ENCODE measurements at places on chromosomes 5 and 9.
A peak's percentile ranks its signal among the peaks of the same experiment; 100 is the strongest.

DNA sequence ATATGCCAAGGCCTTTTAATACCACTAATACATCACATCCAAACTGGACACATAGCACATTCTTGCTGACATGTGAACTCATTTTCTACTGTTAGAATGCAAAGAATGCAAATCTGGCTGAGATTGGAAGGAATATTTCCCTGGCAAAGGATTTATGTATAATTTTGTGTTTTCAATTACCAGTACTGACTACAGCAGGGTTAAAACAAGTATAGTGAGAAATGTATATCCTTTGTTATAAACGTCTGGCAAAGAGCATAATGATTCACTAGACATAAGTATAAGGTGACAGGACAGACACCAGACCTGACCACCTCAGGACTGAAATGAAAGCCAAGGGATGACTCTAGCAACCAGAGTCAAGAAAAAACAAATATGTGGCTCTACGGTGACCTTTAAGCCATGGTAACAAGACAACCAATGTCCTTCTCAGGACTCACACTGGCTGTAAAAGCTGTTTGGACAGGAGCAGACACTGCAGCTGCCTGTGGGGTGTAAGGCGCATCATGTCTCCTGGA lies 95.0 kb downstream of the MRPS27 start:
- DNase-seq, result no peak

DNA sequence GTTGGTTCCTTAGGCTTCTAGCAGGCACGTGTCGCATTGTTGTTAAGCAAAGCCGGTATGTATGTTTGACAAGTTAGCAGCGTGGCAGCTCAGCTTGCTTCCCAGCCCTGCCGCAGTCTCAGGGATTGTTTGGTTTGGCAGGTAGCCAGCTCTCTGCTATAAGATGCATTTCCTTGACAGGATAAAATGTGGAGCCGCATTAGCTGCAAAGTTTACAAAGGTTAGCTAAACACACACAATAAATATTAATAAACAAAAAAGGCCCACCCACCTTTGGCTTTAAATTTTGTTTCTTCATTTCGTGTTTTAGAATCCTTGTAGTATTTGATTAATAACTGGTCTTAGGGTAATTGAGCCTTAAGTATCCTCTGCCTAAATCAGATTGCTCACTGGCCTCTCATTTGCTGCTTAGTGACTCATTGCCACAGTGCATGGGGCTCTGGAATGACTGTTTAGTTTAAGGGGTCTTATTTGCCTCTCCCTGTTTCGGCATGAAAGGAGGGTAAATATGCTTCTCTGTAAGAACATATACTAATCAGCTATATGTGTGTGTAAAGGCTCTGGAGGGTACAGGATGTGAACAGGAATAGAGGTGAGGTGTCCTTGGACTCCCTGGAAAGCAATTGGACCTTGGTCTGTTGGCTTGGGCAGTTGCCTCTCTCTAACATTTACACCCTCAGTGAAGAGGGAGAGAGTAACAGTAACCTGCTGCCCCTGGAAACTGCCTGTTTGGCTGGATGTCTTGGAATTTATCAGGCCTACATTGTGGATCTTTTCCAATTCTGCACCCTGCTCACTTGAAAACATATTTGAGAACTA lies 122.0 kb downstream of the GDNF start:
- no peak for DNase-seq

- DNase-seq, result no peak
These were observed 97.3 kb upstream of the PANK3 start for GRCh38 chr5:168676501-168676900.

GRCh38 chr9:99052815-99053715 lies 51.8 kb upstream of the TGFBR1 start:
- peak; percentile 29 for DNase-seq

DNA sequence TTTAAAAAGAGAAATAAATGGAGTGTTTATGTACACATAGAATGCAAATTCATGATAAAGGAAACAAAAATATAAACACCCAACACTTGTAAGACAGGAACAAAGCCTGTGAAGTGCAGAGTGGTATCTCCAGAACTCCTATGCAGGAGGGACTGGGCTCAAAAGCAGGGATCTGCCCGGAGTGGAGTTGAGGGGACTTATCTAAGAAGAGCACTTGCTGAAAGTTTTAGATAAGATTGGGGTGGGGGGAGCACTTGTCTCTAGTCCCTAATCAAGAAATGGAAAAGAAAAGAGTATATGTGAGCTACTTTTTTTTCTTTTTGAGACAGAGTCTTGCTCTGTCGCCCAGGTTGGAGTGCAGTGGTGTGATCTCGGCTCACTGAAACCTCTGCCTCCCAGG lies 840.4 kb downstream of the MAT2B start:
- no peak for DNase-seq

DNA sequence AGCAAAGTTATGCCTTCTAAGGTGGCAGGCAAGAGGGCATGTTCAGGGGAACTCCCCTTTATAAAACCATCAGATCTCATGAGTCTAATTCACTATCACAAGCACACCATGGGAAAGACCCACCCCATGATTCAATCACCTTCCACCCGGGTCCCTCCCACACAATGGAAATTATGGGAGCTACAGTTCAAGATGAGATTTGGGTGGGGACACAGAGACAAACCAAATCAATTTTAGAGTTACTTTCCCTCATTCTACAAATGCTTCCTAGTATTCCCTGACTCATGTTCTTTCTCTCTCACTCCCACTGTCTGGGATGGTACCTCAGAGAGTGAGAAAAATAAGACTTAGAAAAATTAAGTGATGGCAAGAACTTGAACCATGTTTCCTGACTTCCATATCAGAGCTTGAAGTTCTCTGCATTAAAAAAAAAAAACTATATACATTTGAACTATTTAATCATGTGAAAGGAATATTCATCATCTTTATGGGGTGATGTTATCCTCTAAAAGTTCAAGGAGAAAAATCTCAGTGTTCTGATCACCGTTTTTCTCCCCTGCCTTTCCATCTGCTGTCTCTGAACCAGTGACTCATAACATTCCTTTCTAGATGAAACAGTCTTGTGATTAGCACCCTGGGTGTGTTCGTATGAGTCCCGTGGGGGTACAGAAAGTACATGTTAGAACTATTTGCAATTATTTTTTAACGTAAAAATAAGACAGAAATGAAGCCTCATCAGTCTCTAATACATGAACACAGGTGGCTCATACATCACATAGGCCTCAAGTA lies 282.9 kb downstream of the SLF1 start:
- DNase-seq, result no peak

DNA sequence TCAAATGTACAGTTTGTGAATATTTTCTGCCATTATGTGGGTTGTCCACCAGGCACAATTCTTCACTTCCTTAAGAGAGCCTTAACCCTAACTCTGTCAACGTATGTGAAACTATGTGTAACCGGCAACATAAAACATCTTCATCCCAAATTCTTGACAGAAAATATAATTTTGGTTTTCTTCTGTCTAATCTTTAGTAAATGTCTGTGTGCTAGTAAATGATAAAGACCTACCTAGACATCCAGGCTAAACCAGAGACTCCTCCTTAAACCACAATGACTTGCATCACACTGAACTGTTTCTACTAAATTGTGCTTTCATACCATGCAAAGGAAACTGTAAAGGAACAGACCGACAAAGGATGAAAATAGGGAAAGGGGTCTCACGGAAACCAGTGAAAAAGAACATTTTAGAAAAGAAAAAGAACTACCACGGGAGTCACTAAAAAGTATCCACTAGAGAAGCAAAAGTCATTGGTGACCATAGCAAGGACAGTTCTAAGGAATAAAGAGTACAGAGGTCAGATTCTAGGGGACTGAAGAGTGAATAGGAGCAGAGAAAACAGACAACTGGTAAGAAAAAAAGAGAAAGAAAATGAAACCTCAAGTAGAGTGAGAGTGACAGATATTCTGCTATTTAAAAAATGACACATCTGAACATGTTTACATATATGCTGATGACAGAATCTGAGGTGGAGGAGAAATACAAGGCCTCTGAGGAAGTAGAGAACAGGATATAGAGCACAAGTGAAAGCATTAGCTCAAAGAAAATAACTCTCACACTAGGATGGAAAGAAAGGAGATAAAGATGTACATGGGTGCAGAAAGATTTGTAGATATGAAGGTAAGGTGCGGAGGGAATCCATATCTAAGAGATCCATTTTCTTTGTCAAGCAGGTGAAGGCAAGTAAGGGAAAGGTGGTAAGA lies 49.4 kb downstream of the FNIP1 start:
- DNase-seq, result peak; percentile 29

GRCh38 chr9:108053555-108054061 lies 564.0 kb upstream of the KLF4 start:
- no peak for DNase-seq

Measured in inflammatory macrophage treated with lipopolysaccharide for 1 hour (primary cell).